ENCODE measurements at places on chromosomes 11 and 22. TPM values are rescaled to one million over a fixed set of nuclear protein-coding genes. Genes with fewer than 3 reads are reported as not detected.

The ACTN3 gene
- not detected for total RNA-seq

The P2RY2 gene
- total RNA-seq, result 5.2 TPM

The GSTT2B gene
- total RNA-seq, result 4.3 TPM

GRCh38 chr22:41752011-41752970, 48.2 kb upstream of the CCDC134 start:
- no peak overlapping the region for H3K4me3 ChIP-seq
- no peak for DNase-seq
- no peaks in the 10 kb centered on the region for H3K36me3 ChIP-seq
- H3K4me1 ChIP-seq, result no peaks in the 10 kb centered on the region
- no peaks in the 10 kb centered on the region for H3K27me3 ChIP-seq

GRCh38 chr11:87803748-87804147, 371.5 kb downstream of the RAB38 start:
- H3K27me3 ChIP-seq, result no peaks in the 10 kb centered on the region
- no peaks in the 10 kb centered on the region for H3K4me1 ChIP-seq
- no peak for DNase-seq
- no peaks in the 10 kb centered on the region for H3K36me3 ChIP-seq
- no peak overlapping the region for H3K27ac ChIP-seq

GRCh38 chr22:38083931-38084631, at the start of gene SLC16A8:
TSS of gene SLC16A8 (minus strand) at chr22:38084184. CDS start at chr22:38082873, 1,311 bp downstream.
- peaks cover 5% of the 10 kb centered on the region for H3K4me1 ChIP-seq
- H3K36me3 ChIP-seq, result no peaks in the 10 kb centered on the region
- H3K4me3 ChIP-seq, result no peak within 1 kb of the TSS
- peaks cover 13% of the 10 kb centered on the region for H3K27me3 ChIP-seq

- peaks cover 4% of the 10 kb centered on the region for H3K4me1 ChIP-seq
- no peaks in the 10 kb centered on the region for H3K36me3 ChIP-seq
- H3K27ac ChIP-seq, result no peak overlapping the region
- no peak for DNase-seq
Observed at GRCh38 chr11:68266121-68266891, 5.5 kb downstream of the C11orf24 start.

GRCh38 chr11:117863383-117863782, 13.1 kb downstream of the FXYD6 start:
- no peak overlapping the region for H3K27ac ChIP-seq
- H3K36me3 ChIP-seq, result no peaks in the 10 kb centered on the region
- H3K4me3 ChIP-seq, result no peak overlapping the region
- H3K4me1 ChIP-seq, result no peaks in the 10 kb centered on the region
- H3K27me3 ChIP-seq, result no peaks in the 10 kb centered on the region

DNA sequence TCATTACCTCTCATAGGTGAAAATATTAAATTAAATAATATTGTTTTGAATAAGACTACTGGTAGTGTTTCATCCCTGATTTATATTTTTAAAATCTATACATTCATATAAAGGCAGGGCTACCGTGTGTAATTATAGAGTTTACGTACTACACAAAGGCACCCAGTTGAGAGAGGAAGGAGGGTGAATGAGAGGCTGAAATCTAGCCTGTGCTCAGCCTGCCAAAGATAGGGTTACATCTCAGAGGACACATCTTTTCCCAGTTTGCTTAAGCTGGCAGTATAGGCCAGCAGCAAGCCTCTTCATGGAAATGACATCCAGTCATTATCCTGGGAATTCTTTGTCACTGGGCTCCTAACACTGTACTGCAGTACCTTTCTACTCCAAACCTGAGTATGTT, 7.5 kb upstream of the B3GNT6 start:
- H3K36me3 ChIP-seq, result no peaks in the 10 kb centered on the region
- no peak for DNase-seq
- no peak overlapping the region for H3K27ac ChIP-seq

DNA sequence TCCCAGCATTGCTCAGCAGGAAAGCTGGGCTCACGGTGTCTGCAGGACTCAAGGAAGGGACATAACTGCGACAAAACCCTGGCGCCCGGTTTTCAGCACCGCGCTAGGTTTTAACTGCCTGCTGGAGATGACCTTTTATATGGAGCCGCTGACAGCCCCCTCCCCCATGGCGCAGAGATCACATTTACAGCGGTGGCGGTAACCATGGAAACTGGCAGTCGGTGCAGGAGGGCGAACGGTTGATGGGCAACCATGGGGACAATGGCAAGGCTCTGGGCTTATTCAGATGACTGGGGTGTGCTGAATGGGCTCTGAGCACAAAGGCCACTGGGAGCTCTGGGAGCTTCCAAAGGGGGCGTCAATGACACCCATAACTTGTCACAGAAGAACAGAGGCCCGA, 37.2 kb downstream of the CELSR1 start:
- no peaks in the 10 kb centered on the region for H3K4me1 ChIP-seq
- no peak overlapping the region for H3K4me3 ChIP-seq
- H3K27ac ChIP-seq, result no peak overlapping the region
- no peak for DNase-seq

Data from breast epithelium (tissue), 4 donors.